ENCODE measurements at places on chromosomes 4 and X.

DNA sequence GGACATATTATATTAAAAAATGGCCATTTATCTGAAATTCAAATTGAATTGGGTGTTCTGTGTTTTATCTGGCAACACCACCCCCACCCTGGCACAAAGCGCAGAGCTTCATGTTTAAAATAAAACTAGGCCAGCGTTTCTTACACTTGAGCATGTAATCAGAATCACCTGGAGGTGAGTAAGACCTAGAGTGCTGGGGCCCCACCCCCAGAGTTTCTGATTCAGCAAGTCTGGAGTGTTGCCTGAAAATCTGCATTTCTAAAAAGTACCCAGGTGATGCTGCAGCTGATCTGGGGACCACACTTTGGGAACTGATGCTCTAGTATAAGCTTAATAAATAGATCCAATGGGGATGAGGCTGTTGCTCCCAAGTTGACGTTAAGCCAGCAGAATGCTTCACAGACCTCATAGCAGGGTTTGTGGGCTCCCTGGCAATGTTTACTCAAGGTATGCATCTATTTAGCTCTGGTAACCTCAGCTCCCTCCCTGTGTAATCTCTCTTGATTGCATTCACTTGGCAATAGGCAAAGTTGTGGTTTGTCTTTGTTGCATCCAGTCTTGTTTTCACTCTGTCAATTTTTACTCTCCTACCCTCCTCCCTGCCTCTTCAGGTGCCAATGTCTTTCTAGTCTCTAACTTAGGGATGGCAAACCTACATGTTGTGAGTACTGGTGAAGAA is 99.8 kb upstream of the TEX13D start:
- no peak for DNase-seq

- no peak for DNase-seq
Measured at GRCh38 chr4:183435803-183436202, 8.6 kb upstream of the CDKN2AIP start.

DNA sequence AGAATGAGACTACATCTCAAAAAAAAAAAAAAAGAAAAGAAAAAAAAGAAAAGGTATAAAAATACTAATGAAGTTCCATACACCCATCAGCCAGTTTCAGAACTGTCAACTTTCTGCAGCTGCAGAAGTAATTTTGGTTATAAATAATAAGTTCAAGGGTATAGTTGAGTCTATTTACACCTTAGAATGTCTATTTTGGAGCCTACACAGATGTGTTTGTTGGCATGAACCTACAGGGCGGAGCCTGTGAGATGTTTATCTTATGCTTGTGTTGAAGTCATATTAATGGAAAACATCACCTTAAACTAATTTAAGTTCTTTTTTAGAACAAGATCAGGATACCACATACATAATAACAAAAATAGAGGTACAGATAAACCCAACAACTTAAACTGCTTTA is 85.8 kb downstream of the RAPGEF2 start:
- DNase-seq, result no peak

DNA sequence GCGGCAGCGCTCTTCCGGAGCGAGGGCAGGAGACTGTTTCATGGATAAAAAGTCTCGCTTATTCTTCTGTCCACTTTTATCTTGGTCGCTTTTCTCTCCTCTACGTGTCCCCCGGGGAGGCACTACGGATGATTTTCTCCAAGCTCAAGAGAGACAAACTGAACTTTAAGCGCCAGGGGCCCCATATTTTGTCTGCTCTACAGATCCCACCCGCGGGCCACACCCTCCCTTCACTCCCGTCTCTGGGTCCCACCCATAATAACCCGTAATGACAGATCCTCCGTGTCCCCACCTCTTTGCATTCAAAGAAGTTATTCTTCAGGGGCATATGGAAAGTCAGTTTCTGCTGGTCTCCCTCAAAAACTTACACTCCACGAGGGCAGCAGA is at the start of gene CORIN:
Gene CORIN, minus strand, starts transcription at position 160 of the 387 bp plus-strand sequence. Its CDS starts 118 bp downstream, at position 42.
- no peak for DNase-seq

DNA sequence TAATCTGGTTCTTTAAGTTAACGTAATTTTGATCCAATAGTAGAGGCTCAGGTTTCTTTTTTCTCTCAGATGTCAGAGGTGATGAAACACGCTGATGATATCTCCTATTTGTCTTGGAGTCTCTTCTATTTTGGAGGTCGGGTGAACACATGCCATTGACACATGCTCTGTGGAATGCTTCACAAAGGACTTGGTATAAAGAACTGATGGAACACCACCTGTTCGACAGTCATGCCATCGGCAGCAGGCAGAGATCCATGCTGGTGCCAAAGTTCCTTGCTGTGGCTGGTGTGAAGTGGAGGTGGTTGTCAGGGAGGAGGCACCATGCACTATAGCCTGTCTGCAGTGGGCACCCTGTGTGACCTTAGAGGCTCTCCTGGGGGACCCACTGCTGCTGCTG is 94.9 kb downstream of the ATP8A1 start:
- no peak for DNase-seq

GRCh38 chr4:91990726-91991125 is 313.0 kb upstream of the GRID2 start:
- DNase-seq, result no peak

DNA sequence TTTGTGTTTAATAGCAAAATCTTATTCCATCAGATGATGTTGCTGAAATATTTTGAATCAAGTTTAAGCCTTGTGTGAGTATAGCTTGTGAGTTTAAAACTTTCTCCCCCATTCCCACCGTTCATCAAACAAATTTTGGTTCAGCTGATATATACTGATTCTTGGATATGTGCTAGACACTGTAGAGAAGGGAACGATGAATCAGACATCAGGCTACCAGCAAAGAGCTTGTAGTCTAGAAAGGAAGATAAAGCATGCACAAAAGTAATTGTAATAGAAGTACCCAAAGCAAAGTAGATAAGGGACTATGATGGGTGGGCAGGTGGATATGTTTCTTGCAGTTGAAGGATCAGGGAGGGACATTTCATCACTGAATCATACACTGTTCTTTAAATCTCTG is 131.9 kb downstream of the AKAP4 start:
- no peak for DNase-seq

- no peak for DNase-seq
Measured at GRCh38 chr4:86816501-86817273, 32.5 kb downstream of the SLC10A6 start.

DNA sequence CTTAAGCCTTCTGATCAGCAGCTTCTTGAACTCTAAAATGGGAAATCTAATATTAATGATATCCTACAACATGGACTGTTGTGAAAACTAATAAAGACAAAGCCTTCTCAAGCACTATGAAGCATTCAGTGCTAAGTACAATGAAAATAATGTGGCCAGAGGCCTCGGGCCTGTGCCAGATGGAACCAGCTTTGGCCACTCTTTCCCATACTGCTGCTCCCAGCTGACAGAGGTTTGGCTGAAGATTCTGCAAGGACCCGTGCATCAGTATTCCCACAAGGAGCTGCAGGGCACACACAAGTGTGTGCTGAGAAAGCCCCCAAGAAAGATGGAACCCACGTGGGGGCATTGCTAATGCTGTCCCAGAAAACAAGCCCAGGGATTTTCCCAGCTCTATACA is 60.5 kb upstream of the RPL34 start:
- DNase-seq, result no peak

DNA sequence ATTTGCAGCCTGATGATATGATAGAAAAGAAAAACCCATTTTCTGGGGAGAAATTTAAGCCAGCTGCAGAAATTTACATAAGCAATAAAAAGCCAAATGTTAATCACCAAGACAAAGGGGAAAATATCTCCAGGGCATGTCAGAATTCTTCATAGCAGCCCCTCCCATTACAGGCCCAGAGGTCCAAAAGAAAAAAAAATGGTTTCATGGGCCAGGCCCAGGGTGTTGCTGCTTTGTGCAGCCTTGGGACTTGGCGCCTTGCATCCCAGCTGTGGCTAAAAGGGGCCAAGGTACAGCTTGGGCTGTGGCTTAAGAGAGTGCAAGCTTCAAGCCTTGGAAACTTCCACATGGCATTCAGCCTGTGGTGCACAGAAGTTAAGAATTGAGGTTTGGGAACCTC is 97.9 kb upstream of the CDX4 start:
- DNase-seq, result no peak

GRCh38 chr4:26406346-26406975 is 83.8 kb downstream of the CCKAR start:
- DNase-seq, result no peak

DNA sequence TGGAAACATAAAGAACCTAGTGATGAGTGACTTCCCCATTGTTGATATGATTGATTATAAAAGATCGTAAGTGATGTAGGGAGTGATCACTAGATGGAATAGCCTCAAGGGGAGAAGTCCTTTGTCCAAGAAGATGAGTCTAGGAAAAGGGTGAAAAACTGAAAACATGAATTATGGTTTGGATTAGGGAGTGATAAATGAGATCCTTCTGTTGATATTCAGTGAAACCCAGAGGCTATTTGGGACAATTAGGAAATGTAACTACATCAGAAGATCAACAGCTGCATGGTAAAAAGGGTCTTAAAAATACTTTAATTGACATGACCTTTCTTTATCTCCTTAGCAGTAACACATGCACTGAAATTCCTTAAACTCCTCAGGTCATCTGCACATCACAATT is 124.0 kb upstream of the UNC5C start:
- DNase-seq, result no peak

DNA sequence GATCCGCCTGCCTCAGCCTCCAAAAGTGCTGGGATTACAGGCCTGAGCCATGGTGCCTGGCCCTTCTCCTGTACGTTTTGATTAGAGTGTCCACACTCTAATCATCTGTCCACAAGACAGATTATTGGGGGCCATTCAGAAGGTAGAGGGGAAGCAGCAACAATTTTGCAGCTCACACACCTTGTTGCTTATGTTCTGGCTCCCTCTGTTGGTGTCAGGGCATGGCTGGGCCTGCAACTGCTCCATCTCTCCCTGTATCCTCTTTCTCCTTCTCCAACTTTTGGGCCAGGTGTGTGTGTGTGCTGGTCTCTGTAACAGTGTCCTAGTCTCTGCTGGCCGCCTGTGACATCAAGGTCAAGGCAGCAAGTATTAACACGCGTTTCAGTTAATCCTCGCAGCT is 125.5 kb upstream of the MBNL3 start:
- no peak for DNase-seq

DNA sequence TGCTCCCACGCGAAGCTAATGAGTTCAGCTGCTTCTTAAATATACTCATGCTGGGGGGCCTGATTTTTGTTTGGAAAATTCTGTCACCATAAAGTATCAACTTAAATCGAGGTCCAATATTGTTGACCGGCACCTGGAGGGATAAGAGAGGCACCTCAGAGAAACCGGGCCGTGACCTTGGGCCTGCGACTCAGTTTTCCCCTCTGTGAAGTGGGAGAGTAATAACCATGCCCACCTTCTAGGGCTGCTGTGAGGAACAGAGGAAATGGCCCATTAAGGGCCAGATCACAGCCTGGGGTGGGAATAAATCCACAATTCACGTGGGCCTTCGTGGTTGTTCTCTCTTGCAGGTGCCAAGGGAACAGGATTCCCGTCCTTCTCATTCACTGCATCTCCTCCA is 39.4 kb downstream of the ZBTB49 start:
- no peak for DNase-seq

DNA sequence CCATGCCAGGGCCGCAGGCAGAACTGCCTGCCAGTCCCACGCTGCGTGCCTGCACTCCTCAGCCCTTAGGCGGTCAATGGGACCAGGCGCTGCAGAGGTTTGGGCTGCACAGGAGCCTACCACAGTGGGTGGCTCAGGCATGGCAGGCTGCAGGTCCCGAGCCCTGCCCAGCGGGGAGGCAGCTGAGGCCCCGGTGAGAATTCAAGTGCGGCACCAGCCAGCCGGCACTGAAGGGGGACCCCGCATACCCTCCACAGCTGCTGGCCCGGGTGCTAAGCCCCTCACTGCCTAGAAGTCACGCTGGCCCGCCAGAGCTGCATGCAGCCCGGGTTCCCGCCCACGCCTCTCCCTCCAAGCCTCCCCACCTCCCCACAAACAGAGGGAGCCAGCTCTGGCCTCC is 302.5 kb upstream of the UGT8 start:
- no peak for DNase-seq

DNA sequence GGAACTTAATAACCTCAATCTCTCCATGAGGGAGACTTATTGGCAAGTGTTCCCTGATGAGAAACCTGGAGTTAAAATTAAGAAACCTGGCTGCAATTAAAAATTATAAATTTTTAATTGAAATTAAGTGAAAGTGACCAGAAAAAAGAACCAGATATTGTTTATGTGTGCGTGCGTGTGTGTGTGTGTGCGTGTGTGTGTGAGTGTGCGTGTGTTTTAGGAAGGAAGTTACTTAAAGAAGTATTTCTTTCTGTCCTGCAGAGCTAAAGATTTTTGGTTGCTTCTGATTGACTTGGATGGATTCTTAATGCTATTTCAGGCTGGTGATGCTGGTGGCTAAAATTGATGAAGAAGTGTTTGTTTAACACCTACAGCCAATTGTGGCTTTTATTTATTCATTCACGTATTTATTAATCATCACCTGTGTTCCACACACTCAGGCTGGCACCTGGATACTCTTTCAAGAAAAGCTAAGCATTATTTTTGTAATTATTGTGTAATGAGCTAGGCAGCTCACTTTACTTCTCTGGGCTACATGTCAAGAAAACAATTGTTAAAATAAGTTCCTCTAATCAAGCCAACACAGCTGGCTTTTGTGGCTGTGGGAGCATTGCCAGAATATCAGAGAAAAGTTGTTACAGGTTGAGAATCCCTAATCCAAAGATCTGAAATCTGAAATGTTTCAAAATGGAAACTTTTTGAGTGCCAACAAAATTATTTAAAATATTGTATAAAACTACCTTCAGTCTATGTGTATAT is 68.5 kb downstream of the CEP44 start:
- no peak for DNase-seq

DNA sequence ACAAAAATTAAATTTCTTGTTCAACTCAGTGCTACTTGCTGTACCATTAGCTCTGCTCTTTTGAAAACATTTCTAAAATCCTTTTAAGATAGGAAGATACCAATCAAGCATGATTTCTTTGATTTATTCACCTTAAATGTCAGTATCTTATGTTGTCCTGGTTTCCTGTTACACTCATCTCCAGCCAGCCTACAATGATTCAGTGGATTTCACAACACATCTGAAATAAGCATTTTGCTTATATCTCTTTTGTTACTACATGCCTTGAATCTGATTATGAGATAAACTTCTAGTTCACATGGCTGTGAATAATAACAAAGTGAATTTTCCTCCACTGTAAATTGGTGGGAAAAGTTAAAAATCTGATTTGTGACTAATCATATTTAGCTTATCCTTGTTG is 112.5 kb upstream of the BMP3 start:
- DNase-seq, result no peak

GRCh38 chrX:49103637-49104036 is 19.9 kb downstream of the GPKOW start:
- no peak for DNase-seq

DNA sequence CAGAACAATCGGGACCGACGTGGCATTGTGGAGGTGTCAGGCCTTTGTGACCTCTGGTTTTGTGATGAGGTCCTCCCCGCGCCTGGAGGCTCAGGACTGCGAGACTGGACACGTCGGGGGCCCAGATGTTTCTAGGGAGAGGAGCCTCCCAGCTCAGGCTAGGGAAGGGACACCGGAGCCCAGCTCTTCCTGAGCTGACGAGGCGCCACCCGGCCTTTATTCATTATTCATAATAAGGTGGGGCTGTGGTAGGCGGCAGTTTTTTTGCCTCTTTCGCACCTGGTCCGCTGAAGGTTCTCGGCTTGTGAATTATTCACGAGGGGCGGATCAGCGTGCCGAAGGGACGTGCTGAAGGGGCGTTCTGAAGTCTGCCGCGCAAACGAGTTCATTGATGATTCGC is 2.3 kb upstream of the UBA1 start:
- peak; percentile 50 for DNase-seq

All from CD4-positive, alpha-beta T cell treated with Interleukin-15 for 1 hour (primary cell).